CMK (cell line): ENCODE measurements at places on chromosomes 7 and 10.
A peak's percentile ranks its signal among the peaks of the same experiment; 100 is the strongest.

DNA sequence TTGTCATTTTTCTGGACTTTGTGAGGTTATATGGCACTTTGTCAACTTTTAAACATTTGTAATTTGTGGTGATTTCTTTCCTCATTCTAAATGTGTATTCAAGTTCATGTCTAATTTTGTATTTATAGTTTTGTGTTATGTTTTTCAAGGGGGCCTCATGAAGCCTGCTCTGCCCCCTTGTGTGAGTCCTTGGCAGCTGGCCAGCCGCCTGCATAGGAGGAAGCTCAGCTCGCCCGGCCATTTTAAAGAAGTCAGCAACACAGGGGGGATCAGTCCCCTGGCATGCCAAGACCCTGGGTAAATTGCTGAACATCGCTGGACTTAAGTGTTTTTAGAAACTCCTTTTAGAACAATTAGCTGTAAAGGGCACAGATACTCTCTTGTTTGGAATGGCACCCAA lies 123.0 kb downstream of the ANLN start:
- no peak for DNase-seq

DNA sequence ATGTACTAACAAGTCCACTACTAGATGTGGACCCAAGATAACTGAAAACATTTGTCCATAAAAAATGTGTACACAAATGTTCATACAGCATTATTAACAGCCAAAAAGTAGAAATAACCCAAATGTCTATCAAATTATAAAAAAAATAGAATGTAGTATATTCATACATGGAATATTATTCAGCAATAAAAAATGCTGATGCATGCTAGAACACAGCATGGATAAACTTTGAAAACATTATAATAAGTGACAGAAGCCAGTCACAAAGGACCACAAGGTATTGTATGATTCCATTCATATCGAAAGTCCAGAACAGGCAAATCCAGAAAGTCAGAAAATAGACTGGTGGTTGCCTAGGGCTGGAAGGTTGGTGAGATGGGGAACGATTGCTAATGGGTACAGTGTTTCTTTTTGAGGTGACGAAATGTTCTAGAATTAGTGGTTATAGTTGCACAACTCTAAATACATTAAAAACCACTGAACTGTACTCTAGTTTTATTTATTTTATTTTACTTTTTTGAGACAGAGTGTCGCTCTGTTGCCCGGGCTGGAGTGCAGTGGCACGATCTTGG lies 43.3 kb upstream of the ANLN start:
- DNase-seq, result no peak

GRCh38 chr10:75345738-75346137 lies 55.8 kb downstream of the ZNF503 start:
- no peak for DNase-seq

DNA sequence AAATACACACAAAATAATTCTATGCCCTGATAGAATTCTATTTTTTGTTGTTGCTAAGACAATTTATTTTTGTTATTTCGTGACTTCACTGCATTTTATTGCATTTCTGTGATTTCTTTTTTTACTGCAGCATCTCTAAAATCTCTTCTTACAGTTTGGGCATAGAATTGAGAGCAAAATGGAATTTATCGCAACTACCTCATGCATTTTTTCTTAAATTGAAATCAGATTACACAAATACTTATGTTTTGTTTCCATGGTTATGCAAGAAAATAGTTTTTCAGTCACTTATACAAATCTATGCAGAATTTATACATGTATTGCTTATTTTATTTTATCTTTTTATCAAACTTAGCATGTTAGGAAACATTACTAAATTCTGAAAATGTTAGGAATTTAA lies 781.8 kb upstream of the LRRTM3 start:
- DNase-seq, result no peak

- DNase-seq, result no peak
These were observed 47.3 kb upstream of the ZMIZ1 start for GRCh38 chr10:79021331-79021907.

DNA sequence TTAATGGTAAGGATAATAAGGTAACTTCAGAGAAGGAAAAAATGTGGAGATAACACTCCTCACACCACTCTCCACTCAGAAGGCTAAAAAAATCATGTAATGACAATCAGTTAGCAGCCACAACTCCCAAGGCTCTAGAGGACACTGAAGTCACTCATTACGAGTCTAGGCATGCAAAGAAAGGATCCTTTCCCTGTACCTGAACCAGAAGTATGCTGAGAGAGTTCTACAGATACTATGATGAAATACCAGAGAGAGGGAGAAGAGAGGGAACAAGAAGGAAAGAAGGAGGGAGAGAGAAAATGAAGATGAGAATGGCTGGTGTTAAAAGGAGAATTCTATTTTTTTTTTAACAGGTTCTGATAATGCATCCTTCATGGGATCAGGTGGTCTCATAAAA lies 224.3 kb upstream of the PLXNA4 start:
- no peak for DNase-seq

- no peak for DNase-seq
These were observed 81.4 kb downstream of the SPDYE5 start for GRCh38 chr7:75573477-75574019.

DNA sequence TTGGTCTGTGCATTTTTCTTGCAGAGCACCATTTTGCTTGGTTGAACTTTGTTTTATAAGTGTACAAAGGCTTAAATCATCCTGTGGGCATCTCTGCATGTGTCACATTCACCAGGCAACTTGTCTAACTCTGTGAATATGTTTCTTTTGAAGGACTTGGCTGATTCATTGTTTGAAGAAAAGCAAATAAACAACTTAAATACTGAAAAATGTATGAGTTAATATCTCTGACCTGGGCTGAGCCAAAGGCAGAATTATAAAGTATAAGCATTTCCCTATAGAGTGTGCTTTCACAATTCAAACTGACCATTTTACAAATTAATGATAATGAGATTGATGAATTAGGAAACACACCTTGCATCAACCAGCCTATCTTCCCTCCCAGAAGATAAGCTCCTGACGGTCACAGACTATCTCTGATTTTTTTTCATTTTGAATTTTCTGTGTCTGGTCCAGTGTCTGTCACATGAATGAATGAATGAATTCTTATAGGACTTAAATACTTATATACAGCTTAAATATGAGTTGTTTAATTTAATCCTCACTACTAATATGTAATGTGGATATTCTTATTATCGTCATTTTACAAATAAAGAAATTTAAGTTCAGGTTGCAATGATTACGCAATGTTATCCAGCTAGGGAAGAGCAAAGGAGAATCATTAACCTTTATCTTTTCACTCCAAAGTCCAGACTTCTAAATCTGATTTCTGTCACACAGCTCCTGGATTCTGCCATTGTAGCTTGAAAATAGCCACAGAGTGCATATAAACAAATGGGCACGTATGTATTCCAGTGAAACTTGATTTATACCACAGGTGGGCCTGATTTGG lies 182.0 kb upstream of the PHYHIPL start:
- DNase-seq, result no peak

GRCh38 chr7:114959931-114960330 lies 38.0 kb downstream of the MDFIC start:
- DNase-seq, result no peak

GRCh38 chr10:125155101-125155500 lies 5.3 kb downstream of the CTBP2 start:
- DNase-seq, result no peak

GRCh38 chr7:49243521-49243920 lies 319.2 kb downstream of the CDC14C start:
- no peak for DNase-seq

DNA sequence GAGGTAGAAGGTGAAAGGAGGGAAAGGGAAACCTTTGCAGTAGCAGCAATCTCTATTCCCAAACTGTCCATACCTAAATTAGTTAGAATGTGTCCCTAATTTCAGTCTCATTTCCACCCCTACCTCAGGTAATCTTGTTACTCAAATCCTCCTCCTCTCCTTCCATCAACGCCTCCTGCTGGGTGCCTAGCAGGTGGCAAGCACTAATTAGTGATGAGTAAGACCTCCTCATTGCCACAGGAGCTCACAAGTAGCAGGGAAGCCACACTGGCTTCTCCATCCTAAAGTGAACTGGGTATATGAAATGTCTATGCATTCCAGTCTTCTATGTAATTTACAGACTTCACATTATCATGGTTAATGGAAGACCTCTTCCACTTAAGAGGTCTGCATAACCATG lies 25.7 kb upstream of the FAM133B start:
- DNase-seq, result no peak

GRCh38 chr10:91880310-91880709 lies 29.0 kb downstream of the FGFBP3 start:
- no peak for DNase-seq

DNA sequence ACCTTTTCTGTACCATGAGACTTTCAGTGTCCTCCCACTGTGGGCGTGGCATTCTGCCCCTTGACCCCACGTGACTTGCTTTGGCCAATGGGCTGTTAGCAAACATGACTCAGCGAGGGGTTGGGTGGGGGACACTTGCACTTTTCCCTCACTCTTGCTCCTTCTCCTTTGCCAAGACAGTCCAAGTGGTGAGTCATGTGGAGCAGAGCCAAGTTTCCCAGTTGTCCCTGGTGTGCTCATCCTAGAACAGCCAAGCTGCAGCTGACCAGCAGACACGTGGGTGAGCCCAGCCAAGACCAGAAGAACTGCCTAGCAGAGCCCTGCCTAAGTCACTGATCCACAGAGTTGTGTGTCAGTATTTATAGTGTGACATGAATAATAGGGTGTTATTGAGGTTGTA lies 82.8 kb upstream of the CPXM2 start:
- no peak for DNase-seq

GRCh38 chr10:59448616-59449015 lies 86.3 kb upstream of the FAM13C start:
- DNase-seq, result no peak

DNA sequence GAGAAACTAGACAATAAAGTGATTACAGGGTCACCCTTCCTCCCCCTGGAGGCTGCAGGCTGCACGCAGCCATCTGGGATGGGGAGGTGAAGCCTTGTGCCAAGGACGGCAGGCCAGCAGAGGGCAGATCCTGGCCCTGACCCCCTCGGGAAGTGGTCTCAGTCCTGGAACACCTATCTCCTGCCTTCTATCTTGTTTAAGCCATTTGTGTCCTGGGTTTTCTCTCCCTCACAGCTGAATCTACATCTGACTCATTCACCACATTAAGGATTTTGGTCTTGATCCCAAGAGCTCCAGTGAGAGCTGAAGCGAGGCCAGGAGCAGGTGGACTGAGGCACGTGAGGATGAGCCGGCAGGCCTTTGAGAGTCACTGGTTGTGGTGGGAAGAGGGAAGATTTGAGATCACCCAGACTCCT lies 16.4 kb upstream of the PARP12 start:
- DNase-seq, result no peak

DNA sequence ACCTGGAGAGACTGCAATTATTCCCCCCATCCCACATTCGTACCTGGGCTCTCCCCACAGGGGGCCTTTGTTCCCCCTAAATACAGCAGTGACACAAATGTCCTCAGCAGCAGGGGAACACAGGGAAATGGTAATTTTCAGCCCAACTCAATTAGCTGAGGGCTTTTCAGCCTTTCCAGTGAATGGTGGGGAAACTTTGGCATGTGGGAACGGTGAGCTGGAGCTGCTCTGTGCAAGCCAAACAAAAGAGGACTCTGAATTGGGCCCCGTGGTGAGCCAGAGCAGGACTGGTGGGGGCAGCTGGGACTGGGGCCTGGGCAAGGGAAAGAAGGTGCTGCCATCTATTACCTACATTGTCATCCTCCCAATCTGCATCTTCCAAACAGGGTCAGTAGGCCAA lies 51.0 kb downstream of the FBXW4 start:
- no peak for DNase-seq

DNA sequence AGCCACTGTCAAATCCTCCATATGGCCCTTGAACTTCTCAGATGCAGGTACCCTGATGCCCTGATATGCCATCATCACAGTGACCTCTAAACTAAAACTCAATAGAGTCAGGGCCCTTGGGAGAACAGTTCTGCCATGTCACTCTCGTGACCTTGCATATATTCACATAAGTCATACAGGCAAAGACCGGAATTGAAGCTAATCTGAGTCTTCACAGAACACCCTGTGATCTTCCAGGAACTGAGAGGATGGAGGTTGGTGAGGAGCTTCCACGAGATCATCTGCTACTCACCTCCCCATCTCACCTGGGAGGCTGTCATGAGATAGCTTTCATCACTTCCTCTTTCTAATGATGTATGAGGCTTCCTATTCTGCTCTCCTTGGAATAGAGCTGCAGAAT lies 228.7 kb upstream of the CCDC6 start:
- DNase-seq, result no peak

- DNase-seq, result peak; percentile 4
These were observed 52.2 kb upstream of the MKI67 start for GRCh38 chr10:128178302-128178958.

GRCh38 chr7:151051108-151051507 lies 2.8 kb downstream of the ASIC3 start:
- DNase-seq, result no peak

GRCh38 chr7:94634502-94634901 lies 21.4 kb downstream of the SGCE start:
- DNase-seq, result no peak

DNA sequence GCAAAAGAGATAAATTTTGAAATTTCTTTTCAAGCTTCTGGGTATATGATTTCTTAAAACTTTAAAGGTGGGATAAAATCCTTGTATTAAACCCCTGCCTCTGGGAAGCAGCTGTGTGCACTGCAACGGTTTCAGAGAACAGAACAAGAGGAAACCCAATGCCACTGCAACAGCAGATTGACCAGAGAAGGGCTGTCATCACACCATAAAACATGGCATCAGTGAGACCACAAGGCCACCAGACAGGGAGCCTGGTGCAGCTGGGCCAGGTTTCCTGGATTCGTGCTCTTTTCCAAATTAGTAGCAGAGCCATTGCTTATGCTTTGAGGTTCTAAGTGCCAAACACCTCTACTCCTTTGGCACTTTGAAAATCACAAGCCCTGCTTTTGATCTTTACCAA lies 152.4 kb downstream of the PRPF18 start:
- no peak for DNase-seq

DNA sequence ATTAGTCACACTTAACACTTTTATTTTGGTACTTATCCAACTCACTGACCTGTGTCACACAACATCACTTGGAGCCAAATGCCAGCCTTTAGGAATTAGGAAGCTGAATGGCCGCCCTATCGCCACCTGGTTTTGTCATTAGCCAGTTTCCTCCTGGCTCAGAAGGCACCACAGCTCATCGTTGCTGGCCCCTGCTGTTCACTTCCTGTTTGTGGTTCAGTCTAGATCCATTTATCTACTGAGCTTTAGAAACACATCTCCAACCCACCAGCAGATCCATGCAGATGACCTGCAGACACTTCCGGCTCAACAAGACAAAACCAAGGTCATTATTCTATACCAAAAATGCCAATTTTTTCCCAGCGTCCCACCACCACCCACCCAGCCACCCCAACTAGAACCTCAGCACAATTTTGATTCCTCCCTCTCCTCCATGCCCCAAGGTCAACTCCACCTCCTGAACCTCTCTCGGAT lies 193.5 kb upstream of the NEBL start:
- peak; percentile 42 for DNase-seq

GRCh38 chr10:17693009-17693408 lies 49.1 kb downstream of the STAM start:
- no peak for DNase-seq

DNA sequence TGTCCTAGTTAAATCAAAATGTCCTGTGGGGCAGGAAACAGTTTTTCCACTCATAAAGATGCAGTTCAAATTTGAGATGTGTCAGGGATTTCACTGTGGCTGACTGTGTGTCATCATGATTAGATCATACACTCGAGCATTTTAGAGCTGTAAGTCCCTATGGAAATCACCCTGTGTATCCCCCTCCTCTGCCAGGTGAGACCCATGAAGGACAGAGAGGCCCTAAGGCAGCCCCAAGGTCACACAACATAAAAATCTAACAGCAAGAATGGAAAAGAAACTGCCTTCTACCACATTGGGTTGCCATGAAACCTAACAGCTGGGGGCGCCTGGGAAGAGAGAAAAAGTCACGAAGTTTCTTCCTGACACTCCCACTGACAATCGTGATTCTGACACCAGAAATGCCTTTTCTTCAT lies 135.8 kb downstream of the KCNMA1 start:
- DNase-seq, result no peak
